ENCODE measurements at places on chromosomes 3 and 15. TPM values are rescaled to one million over a fixed set of nuclear protein-coding genes. Genes with fewer than 3 reads are reported as not detected.

- DNase-seq = no peak
Observed at GRCh38 chr3:10505791-10506585, 602 bp upstream of the ATP2B2 start.

Gene SCN11A
- 2.2 TPM for total RNA-seq

Gene ARHGEF26
- 26.5 TPM for total RNA-seq

- DNase-seq = no peak
Observed at GRCh38 chr15:31330836-31331235, 4.2 kb downstream of the KLF13 start.

GRCh38 chr15:51752888-51753287 is 1.5 kb downstream of the TMOD2 start:
- no peak for DNase-seq

GRCh38 chr3:154972951-154973350 is 107.2 kb upstream of the MME start:
- no peak for DNase-seq

DNA sequence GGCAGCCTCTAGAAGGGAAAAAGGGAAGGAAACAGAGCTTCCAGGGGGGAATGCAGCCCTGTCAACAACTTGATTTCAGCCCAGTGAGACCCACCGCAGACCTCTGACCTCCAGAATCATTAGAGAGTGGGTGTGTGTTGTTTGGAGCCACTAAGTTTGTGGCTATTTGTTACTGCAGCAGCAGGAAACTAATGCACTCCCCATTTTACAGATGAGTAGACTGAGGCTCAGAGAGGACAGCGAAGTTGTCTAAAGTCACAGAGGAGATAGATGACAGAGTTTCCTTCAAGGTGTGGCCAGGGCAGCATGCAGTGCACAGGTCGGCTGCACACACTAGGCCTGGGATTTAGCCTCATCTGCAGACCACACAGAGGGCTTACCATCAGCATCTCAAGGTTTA is 81.8 kb upstream of the ALDH1L1 start:
- DNase-seq = no peak

DNA sequence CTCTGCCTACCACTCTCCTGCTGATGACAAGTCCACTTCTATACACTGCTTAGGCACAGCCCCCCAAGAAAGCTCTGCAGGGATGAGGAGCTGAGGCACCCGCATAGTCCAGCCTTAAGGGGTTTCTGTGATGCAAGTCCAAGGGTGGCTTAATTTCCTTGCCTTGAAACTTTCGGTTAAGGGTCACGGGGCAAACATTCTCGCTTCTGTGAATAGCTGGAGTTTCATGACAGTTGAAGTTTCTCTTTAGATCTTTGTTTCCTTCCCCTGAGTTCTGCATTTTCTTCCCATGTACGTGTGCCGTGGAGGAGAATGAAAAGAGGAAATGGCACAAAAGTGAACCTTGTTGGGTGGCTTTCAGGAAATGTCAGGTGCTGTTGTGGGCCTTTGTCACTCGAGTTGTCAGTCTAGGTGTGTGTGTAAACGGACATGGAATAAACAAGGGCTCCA is 7.0 kb downstream of the GPR160 start:
- DNase-seq = peak; percentile 37

DNA sequence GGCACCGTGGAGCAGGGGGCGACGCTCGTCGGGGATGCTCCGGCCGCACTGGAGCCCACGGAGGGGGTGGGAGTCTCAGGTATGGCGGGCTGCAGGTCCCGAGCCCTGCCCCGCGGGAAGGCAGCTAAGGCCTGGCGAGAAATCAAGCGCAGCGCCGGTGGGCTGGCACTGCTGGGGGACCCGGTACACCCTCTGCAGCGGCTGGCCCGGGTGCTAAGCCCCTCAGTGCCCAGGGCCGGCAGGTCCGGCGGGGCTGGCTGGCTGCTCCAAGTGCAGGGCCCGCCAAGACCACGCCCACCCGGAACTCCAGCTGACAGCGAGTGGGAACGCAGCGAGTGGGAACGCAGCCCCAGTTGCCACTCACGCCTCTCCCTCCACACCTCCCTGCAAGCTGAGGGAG is 676.4 kb downstream of the SI start:
- DNase-seq = no peak

- no peak for DNase-seq
Observed at GRCh38 chr15:31065824-31066223, 35.7 kb downstream of the TRPM1 start.

GRCh38 chr3:177263615-177264368 is 66.5 kb upstream of the TBL1XR1 start:
- peak; percentile 27 for DNase-seq

- no peak for DNase-seq
Observed at GRCh38 chr15:66830358-66830757, 128.3 kb downstream of the SMAD6 start.

DNA sequence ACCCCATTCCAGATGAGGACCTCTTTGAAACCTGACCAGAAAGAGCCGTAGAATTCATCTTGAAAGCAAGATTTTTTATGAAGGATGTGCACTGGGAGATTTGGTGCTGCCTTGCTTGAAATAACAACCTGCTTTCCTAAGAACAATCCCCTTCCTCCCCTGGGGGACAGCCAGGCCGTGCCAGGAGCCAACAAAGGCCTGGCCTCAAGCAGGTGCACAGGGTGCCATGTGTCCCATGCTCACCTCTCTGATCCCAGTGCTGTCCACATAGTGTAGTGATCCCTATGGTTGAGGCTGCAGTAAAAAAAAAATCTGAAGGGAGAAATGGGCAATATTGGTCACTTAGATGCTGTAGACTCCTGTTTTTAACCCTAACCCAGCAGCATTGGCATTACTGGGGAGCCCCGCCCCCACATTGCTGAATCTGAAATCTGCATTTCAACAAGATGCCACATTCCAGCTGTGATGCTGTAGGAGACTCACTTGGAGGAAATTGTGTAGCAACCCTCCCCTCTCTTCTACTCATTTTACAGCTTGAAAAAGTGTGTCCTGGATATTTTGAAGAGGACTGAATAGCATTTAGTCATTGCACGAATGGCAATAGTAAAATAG is 171.2 kb downstream of the APBA2 start:
- DNase-seq = no peak

DNA sequence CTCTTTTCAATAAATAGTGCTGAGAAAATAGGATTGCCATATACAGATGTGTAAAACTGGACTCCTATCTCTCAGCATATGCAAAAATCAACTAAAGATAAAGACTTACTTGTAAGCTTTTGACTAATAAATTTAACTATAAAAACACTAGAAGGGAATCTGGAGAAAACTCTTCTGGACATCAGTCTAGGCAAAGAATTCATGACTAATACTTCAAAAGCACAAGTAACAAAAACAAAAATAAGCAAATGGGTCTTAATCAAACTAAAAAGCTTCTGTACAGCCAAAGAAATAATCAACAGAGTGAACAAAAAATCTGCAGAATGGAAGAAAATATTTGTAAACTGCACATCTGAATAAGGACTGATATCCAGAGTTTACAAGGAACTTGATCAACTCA is 1122.2 kb downstream of the TBL1XR1 start:
- no peak for DNase-seq

- no peak for DNase-seq
Observed at GRCh38 chr15:27084844-27085243, 113.9 kb downstream of the GABRG3 start.

DNA sequence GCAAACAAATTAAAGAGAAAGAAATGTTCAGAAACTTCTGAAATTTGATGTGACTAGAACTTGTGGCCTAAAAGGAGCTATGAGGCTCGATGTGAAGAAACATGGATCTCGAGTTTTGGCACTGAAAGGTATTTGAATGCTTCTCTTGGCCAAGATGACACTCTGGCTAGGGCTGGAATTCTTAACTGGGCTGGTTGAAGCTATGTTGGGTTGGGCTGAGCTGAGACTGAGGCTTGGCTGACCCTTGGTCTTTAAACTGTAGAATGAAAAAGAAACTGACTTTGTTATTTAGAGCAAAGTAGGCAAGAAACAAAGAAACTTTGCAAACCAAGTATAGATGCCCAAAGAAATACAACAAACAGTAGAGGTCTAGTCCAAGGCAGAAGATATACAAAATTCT is 28.1 kb upstream of the CLDN16 start:
- no peak for DNase-seq

GRCh38 chr15:33107950-33108349 is 86.6 kb downstream of the FMN1 start:
- no peak for DNase-seq

GRCh38 chr3:190456770-190457169 is 7.1 kb upstream of the TMEM207 start:
- DNase-seq = no peak

Gene ISLR
- 95.1 TPM for total RNA-seq

Gene FBXW12
- total RNA-seq = 6.0 TPM

Gene PRTG
- 16.4 TPM for total RNA-seq

DNA sequence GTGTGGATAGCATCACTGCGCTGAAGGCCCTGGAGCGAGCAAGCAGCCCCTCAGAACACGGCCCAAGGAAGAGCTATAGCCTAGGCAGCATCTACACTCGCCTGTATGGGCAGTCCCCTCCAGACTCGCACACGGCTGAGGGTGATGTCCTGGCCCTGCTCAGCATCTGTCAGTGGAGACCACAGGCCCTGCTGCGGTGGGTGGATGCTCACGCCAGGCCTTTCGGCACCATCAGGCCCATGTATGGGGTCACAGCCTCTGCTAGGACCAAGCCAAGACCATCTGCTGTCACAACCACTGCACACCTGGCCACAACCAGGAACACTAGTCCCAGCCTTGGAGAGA is 20.5 kb downstream of the ATRIP start:
- DNase-seq = no peak

Gene IL1RAP
- total RNA-seq = 107 TPM

GRCh38 chr3:59443618-59444293 is 393.9 kb upstream of the CFAP20DC start:
- DNase-seq = no peak

DNA sequence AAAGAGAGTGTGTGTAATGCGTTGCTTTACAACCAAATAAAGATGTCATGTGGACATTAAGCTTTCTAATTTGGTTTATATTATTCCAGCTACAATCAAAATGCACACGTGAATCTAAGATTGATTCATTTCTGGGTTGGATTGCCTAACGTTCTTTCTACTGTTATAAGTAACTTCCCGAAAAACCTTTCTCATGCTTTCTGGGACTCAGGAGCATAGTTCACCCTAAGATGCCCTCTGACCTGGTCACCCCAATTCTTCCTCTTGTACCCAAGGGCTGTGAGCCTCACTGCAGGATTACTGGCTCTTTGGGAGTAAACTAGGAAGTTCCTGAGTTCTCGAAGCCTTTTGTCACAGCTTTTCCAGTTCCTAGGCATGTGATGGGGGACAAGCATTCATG is 12.7 kb upstream of the LMCD1 start:
- no peak for DNase-seq

- no peak for DNase-seq
Observed at GRCh38 chr3:142896201-142896755, 7.4 kb upstream of the PCOLCE2 start.

- DNase-seq = no peak
Observed at GRCh38 chr3:129004639-129005295, 3.7 kb downstream of the EFCC1 start.

DNA sequence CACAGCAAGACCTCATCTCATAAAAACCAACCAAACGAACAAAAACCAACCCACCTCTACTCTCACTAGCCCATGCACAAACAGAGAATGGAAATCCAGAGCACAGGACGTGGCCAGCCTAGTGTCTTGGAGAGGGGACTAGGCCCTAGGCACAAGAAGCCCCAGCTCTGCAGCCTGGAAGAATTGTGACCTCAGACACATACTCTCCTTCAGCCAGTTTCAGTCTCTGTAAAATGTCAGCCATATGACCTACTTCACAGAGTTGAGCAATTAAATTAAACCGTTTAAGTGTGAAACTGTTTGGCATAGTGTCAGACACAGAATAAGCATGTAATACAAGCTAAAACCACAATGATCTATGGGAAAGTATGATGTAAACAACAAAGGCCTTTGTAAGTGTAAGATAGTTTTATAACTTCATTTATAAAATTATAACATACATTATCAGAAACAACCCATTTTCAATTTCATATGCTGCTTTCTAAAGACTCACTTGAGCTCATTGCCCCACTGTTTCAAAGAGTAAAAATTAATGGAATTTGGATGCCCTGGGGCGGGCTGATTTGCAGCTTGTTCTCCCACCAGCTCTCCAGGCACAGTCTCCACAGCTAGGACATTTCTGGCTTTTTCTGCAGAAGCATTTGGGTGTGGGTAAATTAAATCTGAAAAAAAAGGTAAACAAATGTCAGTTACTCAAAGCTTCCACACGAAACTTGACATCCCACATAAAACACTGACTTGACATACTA is 32.9 kb downstream of the TBC1D2B start:
- no peak for DNase-seq

DNA sequence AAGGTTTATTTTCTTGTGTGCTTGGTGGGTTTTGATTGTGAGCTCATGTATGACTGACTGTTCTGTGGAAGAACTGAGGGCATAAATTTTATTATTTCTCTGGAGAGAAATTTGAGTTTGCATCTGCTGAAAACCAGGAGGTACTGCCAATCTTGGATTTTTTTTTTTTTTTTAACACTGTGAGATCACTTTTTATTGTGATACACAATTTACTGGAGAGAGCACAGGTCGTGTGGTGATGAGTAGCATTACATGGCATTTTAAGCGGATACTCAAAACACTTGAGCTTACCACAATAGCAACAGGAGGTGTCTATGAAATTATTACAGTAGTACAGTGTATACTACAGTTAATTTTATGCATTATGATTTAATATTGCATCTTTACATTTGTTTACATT is 237.4 kb downstream of the MFSD1 start:
- DNase-seq = no peak

GRCh38 chr3:45579251-45579650 is 15.3 kb upstream of the LIMD1 start:
- DNase-seq = no peak

Gene ERC2
- 33.5 TPM for total RNA-seq

- DNase-seq = no peak
Observed at GRCh38 chr3:134606033-134607025, 44.5 kb downstream of the KY start.

GRCh38 chr3:172288651-172289050 is 159.6 kb downstream of the GHSR start:
- DNase-seq = no peak

DNA sequence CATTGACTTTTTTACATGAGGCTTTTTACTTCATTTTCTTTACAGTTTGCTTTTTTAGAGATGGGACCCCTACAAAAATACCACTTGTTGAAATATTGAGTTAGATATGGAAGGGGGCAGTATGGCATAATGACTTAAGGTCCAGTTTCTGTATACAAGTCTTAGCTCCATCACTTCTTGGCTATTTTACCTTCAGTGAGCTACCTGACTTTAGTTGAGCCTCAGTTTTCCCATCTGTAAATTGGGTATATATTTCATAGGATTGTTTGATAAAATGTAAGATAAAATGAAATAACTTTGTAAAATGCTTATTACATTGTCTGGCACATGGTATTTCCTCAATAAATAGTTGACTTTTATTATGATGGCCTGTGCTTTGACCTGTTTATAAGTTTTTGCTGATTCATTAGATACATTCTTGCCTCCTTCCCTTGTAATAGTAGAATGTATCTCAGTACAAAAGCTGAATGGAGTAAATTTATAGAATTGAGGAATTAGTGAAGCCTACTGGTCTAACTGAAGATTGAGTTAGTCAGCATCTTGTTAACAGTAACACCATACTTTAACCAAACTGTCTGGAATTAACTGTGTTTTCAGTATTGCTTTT is 27.6 kb downstream of the TBC1D23 start:
- DNase-seq = no peak

- DNase-seq = peak; percentile 59
Observed at GRCh38 chr3:43389388-43390254, 103.3 kb downstream of the SNRK start.

GRCh38 chr3:124592658-124593441 is 137.4 kb upstream of the UMPS start:
- DNase-seq = peak; percentile 53

- no peak for DNase-seq
Observed at GRCh38 chr3:11317300-11317699, 45.1 kb downstream of the ATG7 start.

All from umbilical cord (tissue), 2 donors.